H9 (cell line): ENCODE measurements at places on chromosomes 3 and 15.

GRCh38 chr3:11719406-11720303 lies 75.9 kb upstream of the VGLL4 start:
- DNase-seq: peak; percentile 93

DNA sequence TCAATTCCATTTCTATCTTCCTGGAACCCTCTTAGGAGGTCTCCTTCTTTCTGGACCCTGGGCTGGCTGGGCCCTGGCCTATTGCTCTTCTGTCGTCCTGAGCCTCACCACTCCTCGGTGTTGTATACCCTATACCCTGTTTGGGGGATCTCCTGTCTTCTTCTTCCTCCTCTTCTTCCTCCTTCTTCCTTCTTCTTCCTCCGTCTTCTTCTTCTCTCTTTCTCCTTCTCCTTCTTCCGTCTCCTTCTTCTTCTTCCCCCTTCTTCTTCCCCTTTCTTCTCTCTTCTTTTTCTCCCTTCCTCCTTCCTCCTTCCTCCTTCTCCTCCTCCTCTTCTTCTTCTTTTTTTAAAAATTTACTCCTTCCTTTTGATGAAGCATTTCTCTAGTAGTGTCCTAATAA lies 30.4 kb upstream of the FXR1 start:
- DNase-seq: no peak

DNA sequence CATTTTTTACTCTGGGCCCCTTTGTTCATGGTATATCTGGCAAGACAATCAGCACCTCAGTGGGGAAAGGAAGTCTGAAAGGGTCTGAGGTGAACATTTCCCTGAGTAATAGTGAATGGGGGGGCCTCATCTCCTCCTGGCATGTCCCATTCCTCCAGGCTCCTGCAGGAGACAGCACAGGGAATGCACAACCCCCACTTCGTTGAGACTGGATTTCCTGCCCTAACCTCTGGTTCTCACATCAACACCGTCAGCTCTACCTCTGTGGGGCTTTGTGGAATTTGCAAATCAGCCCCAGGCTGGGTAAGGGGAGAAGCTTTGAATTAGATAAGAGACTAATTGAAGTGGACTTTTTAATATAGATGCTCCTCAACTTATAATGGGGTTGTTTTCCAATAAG lies 168.3 kb upstream of the TRIM42 start:
- peak; percentile 55 for DNase-seq

DNA sequence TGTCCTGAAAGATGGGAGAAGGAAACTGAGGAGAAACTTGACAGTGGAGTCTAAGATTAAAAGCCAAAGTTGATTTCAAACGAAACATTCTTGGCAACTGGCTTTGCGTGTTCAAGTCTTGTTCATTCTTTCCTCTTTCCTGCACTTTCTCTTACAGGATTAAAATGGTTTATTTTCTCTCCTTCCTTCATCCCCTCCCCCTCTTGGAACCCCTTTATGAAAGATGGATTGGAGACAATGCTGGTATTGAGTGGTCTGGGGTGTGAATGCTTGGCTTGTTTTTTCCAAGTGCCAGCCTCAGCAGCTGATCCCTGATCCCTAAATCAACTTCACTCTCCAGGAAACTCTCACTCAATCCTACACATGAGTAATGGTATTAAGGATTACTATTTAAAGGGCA lies 703 bp upstream of the LSAMP start:
- no peak for DNase-seq

DNA sequence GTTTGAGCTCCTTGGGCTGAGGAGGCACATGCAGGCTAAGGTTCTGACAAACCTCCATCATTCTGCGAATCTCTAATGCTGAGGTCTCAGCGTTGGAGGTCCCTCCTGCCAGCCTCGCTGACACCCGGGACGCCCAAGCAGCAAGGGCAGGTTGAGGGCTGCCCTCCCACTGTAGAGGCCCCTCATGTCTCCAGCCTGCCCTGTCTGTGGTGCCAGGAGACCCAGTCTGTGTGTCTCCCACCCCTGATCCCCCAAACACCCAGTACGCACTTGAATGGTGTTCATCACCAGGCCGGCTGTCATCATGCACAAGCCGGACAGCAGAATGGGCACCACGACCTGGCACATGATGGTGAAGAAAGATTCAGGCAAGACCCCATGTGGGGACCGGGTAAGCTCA lies 27.8 kb downstream of the SLC41A3 start:
- DNase-seq: no peak
